NCI-H446 treated with DMSO at 0.1 percent for 48 hours (cell line): ENCODE measurements at places on chromosomes 5 and 9.
A peak's percentile ranks its signal among the peaks of the same experiment; 100 is the strongest.

DNA sequence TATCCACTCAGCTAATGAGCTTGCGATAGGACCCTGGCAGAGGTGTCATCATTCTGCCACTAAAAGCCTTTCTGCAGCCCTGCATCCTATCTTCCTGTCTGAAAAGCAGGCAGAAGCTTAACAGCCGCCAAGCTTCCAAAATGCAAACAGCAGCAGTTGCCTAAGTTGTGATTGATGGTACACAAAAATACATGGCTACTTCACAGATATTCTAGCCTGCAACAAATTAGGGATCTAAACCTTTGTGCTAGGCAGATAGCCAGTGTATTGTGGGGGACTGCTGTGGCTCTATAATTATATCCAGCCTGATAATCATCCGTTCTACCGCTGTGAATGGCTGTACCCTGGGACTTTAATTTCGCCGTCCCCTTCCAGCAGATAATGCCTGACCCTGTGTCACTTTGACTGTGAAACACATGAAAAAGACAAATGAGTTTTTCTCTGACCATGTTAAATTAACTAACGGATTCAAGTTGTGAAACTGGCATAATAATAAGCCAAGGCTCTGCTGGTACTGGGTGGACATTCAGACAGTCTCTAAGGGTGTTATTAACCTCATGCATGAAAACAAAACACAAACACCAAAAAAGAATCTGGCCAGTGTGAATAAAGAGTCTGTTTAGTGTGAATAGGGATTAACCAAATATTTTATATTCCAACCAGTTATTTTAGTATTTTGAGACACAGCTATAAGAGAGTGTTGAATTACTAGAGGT, 45.9 kb downstream of the SEMA6A start:
- DNase-seq: peak; percentile 43

DNA sequence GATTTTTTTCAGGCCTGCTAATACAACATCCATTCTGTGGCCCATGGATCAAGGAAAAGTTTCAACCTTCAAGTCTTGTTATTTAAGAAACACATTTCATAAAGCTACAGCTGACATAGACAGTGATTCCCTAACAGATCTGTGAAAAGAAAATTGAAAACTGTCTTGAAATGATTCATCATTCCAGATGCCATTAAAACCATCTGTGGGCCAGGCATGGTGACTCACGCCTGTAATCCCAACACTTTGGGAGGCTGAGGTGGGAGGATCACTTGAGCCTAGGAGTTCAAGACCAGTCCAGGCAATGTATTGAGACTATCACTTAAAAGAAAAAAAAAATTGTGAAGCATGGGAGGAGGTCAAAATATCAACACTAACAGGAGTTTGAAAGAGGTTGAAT, 6.0 kb downstream of the RAPGEF6 start:
- no peak for DNase-seq

GRCh38 chr5:104178829-104179456, 616.4 kb upstream of the NUDT12 start:
- DNase-seq: no peak

- no peak for DNase-seq
These were observed 78.1 kb upstream of the SPATA31C2 start for GRCh38 chr9:88216126-88216995.

DNA sequence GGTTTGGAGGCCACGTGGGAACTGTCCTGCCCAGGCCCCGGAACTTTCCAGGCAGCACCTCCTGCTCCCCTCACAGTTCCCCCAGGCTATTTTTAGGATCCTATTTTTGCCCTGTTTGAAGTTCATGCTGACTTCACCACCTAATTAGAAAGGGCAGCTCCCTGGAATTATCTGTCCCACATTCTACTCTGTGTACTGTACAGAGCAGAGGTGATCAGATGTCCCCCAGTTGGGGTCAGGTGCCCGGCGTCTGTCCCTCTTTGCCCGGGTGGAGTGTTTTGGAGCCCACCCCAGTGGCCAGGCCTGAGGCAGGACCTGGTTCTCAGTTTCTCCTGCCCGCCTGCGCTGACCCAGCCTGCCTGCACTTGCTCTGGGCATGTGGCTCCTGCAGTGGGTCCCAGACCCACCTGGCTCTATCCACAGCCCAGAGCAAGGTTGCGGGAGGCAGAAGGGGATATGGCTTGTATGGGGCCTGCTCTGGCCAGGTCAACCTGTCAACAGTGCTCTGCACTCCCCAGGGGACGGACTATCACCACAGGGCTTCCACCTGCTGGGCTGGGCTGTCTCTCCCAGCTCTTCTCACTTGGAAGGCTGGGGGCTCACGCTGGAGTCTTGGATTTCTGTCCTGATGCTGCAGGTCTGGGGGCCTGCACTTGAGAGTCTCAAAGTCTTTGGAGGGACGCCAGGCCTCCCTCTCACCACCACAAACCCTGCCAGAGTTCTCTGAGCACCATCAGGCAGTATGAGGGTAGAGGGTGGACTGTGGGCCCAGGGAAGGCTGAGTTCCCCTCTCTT, 268.3 kb downstream of the GADD45G start:
- DNase-seq: no peak

GRCh38 chr5:157718519-157718918, 12.7 kb upstream of the THG1L start:
- DNase-seq: peak; percentile 9

DNA sequence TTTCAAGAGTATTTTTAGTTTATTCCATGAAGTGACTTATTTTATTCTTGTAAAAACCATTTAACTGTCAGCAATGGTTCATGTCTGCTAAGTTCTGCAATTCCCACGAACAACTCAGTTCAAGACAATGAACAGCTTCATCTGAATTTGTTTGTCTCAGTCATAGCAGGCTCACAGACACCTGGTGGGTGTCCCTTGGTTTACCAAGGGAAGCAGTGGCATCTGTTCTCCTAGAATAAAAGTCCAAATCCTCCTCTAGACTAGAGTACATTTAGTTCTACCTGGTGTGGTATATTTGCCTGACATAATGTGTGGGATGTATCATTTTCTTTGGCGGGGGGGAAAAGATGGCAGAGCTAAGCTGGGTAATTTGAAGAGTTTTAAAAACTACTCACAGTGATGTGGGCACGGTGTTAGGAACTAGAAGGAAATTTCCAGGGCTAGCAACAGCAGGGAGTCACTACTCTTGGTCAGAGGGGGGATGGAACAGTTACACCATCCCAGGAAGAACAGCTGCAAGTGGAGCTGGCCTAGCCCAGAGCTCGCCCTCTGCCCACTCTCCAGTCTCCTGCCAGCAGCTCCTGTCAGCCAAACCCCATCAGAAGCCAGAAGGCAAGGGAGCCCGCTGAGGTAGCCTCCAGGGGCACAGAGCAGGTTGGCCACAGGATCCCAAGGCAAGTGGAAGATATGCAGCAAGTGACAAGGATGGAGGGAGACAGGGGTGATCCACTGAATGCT, 100.3 kb downstream of the PJA2 start:
- DNase-seq: no peak

- DNase-seq: no peak
These were observed 199.5 kb downstream of the FOXD4L6 start for GRCh38 chr9:40928803-40929487.
